Kidney (tissue), 22 donors: ENCODE measurements at places on chromosomes 2 and 18. TPM values are rescaled to one million over a fixed set of nuclear protein-coding genes. Genes with fewer than 3 reads are reported as not detected.
A peak's percentile ranks its signal among the peaks of the same experiment; 100 is the strongest.

MC4R gene
- polyA plus RNA-seq, result not detected

RAMP1 gene
- polyA plus RNA-seq, result 17.3 TPM

SIX3 gene
- polyA plus RNA-seq, result 0.19 TPM

CYP27C1 gene
- polyA plus RNA-seq, result not detected

GPBAR1 gene
- polyA plus RNA-seq, result 6.0 TPM

ALPP gene
- not detected for polyA plus RNA-seq

CDK5R2 gene
- polyA plus RNA-seq, result not detected

KCNG2 gene
- not detected for polyA plus RNA-seq

C2orf66 gene
- polyA plus RNA-seq, result not detected

DNA sequence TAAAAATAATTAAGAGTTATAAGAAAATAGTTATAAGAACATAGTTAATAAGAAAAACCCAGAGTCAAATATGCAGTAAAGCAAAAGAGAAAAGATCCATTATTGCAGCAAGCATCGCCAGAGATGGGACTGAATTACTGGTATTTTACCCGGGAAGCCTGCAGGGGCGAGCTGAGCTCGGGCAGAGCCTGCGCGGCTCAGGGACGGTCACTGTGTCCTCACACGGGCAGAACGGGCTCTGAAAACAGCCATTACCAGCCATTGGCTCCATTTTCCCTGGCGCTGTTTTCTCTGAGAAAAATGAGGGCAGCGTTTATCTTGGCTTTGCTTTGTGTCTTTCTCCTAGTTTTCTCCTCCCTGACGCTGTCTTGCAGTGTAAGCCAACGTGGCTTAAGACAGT is 95.3 kb upstream of the ALKAL2 start:
- DNase-seq, result no peak

DNA sequence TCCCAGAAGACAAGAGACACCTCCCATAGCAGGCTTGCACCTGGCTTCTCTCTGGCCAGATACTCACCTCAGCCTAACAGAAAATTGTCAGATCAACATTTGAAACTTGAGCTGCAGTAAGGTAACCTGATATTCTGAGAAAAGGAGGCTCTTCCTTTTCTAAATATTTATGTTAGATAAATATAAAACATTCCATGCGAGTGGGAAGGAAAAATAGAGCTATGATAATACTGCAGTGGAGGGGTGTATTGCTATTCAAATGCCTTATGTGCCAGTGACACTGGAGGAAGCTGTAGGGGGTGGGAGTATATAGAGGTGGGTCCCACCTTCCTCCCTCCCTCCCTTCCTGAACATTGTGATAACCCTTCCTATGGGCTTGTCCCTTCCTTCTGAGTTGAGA is 515.5 kb upstream of the CHAC2 start:
- DNase-seq, result no peak

DNA sequence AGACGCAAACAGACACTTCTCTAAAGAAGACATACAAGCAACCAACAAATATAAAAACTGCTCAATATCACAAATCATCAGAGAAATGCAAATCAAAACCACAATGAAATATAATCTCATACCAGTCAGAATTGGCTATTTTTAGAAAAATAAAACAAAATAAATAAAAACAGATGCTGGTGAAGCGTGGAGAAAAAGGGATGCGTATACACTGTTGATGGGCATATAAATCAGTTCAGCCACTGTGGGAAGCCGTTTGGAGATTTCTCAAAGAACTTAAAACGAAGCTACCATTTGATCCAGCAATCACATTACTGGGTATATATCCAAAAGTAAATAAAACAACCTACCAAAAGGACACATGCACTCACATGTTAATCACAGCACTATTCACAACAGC is 206.2 kb downstream of the HNMT start:
- DNase-seq, result no peak

DNA sequence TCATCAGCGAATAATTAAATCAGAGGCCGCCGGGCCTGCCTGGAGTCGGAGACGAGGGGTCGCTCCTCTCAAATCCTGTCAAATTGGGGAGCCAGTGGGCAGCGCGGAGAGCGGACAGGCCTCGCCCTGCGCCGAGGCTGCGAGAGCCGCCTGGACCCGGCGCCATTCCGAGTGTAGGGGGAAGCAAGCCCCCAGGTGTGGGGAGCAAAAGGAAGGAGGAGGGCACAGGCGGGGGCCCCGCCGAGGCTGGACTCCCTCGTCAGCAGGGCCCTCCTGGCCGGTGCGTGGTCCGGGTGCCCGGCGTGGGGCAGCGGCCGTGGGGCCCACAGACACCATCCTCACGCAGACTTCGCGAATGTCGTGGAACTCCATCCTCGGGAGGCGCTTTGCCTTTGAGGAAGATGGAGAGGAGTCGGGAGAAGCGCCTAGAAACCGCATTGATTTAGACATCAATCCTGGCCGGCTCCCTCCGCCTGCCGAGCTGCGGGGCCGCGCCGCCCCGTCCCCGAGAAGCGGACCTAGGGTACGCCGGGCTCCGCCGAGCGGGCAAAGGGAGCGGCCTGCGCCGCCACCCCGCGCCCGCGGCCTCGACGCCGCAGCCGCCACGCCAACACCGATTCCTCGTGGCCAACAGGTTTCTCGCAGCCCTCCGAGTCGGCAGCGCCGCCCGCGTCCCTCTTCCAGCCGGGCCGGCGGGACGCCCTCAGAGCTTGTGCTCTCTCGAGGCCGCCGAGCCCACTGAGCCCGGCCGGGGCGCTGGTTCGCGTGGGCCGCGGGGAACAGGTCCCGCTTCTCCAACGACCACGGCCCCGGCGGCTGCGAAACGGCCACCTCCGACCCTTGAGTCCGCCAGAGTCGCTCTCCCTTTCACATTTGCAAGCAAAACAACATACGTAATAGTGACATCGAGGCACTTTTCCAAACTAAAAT is 6.7 kb upstream of the ONECUT2 start:
- DNase-seq, result peak; percentile 49

- DNase-seq, result no peak
These were observed 248.9 kb upstream of the HNRNPA3 start for GRCh38 chr2:176963568-176964287.

- DNase-seq, result peak; percentile 53
These were observed 19.0 kb upstream of the DIPK1C start for GRCh38 chr18:74476140-74476539.

GRCh38 chr2:180539541-180539940 is 440.9 kb upstream of the UBE2E3 start:
- no peak for DNase-seq
